ENCODE measurements at places on chromosomes 1 and 21.
A peak's percentile ranks its signal among the peaks of the same experiment; 100 is the strongest.

DNA sequence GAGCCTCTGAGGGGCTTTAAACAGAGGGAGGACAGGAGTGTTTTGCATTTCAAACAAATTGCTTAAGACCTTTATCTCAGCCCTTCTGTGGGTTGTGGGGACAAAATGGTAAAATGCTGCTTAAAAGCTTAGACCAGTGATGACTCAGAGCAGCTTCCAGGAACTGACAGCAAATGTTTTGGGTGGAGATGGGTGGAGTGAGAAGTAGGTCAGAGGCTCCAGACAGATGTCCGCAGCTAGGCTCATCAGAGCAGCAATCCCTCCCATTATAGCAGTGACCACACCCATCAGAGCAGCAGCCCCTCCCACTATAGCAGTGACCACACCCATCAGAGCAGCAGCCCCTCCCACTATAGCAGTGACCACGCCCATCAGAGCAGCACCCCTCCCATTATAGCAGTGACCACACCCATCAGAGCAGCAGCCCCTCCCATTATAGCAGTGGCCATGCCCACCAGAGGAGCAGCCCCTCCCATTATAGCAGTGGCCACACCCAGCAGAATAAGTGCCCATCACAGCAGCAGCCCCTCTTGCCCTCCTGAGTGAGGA, 532.2 kb downstream of the MATN1 start:
- DNase-seq = no peak

- no peak for DNase-seq
Observed at GRCh38 chr1:6338695-6339094, 54.9 kb downstream of the ACOT7 start.

DNA sequence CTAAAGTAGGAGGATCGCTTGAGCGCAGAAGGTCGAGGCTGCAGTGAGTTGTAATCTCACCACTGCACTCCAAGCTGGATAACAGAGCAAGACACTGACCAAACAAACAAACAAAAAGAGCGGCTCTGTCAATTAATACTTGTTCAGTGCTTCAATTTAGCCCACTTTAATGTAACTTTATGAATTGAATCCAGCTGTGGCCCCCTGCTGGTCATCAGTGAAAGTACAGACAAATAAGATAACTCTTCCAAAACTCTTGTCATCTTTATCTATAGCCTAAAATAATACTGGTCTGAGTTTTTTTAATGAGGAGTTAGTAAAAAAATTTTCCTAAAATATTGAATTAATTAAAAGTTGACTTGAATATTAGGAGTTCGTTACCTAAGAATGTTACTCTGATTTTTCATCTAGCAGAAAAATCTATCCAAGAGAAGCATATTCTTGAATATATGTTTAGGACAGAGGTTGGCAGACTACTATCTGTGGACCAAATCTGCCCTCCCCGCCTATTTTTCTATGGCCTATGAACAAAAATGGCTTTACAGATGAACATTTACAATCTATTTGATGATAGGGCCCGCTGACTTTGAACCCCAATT, 26.1 kb downstream of the ATP5PF start:
- peak; percentile 21 for DNase-seq

GRCh38 chr1:40067851-40068250, 27.3 kb downstream of the CAP1 start:
- no peak for DNase-seq

- DNase-seq = no peak
Observed at GRCh38 chr21:17455028-17455353, 57.9 kb upstream of the CXADR start.

GRCh38 chr1:110593902-110594301, 12.3 kb downstream of the KCNA2 start:
- no peak for DNase-seq

- DNase-seq = no peak
Observed at GRCh38 chr1:231563247-231563646, 34.8 kb downstream of the TSNAX start.

DNA sequence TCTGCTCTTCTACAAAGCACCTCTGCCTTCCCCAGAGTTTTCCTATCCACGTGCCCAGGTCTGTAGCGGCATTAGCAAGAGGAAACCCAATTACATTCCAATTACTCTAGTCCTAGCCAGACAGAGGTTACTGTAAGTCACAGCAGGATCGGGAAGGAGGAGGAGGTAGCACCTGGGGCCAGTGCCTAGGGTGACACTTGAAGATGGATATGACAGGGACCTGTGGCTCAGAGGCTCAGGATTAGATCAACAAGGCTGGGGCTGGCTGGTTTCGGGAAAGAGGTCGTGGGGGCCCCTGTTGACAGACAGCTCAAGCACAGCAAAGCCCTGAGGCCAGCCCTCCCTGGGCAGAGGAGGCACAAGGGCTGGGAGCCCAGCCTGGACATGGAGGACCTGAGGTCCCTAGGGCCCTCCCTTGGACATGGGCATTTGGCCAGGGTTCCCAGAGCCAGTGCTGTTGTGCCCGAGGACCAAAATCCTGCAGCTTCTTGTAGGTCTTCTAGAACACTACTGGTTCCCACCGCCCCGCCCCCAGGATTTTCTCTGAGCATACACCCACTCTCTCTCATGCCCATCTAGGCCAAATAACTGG, 3.0 kb upstream of the HCRTR1 start:
- no peak for DNase-seq

GRCh38 chr1:212738330-212738729, 38.7 kb upstream of the BATF3 start:
- DNase-seq = no peak

DNA sequence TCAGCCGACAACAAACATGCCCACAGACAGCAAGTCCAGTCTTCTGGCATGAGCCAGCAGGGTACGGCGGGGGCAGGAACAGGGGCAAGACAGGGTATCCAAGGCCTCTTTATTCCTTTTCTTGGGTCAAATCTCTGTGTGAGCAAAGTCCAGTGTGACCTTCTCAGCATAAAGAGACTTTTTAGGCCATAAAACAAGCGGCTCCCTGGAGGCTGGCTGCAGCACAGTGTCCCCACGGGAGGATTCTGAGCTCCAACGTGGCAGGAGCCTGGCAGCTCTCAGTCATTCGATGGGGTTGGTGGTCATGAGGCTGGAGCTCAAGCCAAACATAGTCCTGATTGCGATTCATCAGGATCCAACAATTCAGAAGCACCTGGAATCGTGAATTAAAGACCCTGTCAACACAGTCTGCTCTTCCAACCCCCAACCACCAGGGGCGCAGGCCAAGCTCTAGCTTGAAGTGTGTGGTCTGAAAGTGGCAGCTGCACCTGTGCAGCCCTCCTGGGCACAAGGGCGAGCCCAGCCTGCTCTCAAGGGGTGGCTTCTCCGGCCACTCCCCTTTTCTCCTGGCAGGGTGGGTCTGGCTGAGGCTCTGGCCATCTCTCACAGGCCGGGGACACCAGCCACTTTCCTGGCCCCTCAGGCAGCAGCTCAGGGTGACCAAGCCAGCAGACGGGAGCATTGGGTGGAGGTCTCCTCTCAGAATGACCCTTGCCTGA, 62.1 kb downstream of the SLC66A1 start:
- DNase-seq = no peak

DNA sequence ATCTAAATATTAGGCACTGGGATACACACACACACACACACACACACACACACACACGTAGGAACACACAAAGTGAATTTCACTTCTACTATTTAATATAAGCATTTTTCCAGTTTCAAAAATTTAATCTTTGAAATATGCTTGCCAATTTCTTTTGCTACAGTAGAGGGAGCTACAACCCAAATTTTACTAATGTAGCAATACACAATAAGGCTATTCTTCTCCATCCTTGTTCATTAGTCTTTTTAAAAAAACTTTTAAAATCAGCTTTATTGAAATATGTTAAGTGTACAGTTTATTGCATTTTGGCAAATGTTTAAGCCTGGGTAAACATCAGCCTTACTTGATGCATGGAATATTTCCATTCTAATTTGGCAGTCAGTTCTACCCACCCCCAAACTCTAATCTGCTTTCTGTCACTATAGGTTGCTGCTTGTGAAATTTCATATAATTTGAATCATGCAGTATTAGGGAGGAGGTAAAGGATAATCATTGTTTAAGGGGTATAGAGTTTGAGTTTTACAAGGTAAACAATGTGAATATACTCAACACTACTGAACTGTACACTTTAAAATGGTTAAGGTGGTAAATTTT, 93.0 kb upstream of the TENT5C start:
- peak; percentile 49 for DNase-seq
